Stimulated activated CD4-positive, alpha-beta T cell treated with anti-CD3 and anti-CD28 coated beads, Interleukin-2, amount 100 ng/mL, for 48 hours (primary cell): ENCODE measurements at places on chromosomes 1 and 21.
A peak's percentile ranks its signal among the peaks of the same experiment; 100 is the strongest.

- DNase-seq, result no peak
Measured at GRCh38 chr1:200415227-200415626, 5.4 kb upstream of the ZNF281 start.

DNA sequence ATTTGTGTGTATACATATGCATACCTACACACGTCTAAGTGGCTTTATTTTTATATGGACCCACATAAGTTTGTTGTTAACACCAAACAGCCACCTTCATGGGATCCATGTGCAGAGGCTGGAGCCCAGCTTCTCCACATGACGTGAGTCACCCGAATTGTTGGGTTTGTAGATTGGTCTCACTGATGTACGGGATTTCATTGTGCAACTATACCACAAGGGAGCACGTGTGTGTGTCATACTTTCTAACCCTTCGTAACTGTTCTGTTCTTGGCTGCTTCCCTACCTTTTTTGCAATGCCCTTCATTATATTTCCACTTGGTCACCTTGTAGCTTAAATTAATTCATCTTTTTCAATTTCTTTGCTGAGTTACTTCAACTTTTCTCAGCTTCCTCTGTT is 21.0 kb downstream of the SPRTN start:
- no peak for DNase-seq

GRCh38 chr1:59195151-59195550 is 101.7 kb upstream of the FGGY start:
- no peak for DNase-seq

- DNase-seq, result no peak
Measured at GRCh38 chr1:73564294-73564693, 633.7 kb downstream of the LRRIQ3 start.

GRCh38 chr21:35039595-35040289 is 9.4 kb downstream of the RUNX1 start:
- no peak for DNase-seq

DNA sequence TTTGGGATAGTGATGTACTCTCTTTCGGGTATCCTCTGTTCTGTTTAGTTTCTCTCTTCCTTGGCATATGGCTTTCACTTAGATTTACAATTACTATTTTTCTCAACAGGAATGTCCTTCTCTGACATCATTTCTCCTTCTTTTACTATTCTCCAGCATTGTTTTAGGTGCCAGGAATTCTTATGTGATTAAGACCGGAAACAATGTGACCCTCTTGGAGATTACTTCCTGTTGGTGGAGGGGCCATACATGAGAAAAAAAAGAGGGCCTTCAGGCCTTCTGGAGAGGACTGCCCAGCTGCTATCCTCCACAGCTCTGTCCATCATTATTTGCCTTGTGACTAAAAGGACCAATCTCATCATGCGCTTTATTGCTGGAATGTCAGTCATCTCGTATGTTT is 50.4 kb upstream of the ADAMTS5 start:
- no peak for DNase-seq

GRCh38 chr1:225529726-225530125 is 101.9 kb upstream of the LBR start:
- DNase-seq, result no peak

DNA sequence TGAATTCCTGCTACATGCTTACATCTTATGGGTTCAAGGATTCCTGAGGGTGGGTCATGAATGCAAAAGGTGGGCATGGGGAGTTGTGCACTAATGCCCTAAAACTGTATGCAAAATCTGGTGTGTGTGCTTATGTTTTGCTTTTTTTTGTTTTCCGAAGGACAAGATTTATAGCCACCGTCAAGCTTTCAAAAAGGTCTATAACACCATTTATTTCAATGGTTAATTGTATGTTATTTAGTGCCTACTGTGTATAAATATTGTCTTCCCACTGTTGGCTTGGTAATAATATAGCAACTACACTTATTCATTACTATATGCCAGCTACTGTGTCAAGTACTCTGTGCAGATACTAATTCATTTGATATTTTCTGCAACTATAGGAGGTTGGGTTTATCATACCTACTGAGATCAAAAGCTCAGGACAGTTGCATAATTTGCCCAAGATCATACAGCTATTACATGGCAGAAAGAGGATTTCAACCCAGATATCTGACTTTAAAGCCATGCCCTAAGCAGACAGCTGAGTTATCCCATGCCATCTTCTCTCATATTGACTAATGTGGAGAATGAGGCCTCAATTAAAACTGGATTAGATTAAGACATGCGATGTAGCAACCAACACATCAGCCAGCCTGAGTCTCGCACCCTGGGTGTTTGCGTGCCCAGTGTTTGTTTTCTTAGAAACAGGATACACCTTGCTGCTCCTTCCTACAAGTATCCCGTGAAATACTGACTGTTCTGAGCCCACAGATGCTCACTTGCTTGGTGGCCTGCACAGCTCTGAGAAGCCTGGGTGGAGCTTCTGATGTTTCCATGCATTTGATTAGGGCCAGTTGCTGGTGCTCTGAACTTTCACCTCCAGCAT is 34.6 kb downstream of the GADD45A start:
- no peak for DNase-seq

DNA sequence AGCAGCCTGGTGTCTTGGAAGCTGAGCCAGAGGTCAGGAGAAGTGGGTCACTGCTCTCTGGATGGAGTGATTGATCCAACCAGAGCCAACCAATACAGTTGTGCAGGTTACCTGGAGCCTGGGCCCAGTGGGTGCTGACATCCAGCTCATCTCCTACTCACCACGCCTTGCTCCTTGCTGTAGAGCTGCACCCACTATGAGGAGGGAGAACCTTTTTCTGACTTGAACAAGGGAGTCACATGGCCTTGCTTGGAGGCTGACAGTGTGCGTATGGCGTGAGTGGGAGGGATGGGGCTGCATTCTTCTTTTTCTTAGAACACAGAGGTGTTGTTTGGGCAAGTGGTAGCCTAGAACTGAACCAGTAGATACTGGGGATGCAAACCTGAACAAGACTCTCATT is 201.1 kb upstream of the LMO4 start:
- no peak for DNase-seq

- DNase-seq, result no peak
Measured at GRCh38 chr1:7463526-7463925, 307.6 kb upstream of the VAMP3 start.

DNA sequence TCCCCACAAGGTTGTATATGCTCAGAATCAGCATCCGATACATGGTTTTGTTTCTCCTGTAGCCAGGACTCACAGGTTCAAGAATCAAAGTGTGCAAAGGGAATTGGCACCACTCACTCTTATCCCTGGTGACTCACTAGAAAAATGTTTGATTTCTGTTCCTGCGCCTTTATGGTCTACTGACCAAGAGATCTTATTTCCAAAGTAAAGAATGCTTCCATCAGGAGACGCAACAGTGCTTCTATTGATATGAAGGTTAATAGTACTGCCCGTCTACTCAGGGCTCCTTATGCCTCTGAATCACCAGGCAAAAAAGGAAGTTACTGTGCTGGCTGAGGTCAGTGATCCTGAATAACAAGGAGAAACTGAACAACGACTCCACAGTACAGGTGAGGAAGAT is 1392.0 kb upstream of the PRMT6 start:
- DNase-seq, result no peak

DNA sequence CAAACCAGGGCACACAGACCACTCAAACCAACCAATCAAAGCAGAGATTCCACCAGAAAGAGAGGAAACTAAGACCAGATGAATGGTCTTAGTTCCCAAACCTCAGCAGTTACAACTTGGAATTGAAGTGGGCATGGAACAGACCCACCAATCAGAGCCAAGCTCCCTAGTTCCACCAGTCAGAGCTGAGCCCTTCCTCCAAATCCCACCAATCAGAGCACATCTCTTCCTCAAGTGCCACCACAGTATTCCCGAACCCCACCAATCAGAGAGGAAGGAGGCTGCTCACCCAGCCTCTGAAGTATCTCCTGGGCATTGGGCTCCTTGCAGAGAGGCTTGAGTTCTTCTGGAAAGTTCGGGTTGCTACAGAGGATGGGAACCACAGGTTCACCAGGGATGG is 1.4 kb downstream of the GUCA2A start:
- DNase-seq, result no peak

DNA sequence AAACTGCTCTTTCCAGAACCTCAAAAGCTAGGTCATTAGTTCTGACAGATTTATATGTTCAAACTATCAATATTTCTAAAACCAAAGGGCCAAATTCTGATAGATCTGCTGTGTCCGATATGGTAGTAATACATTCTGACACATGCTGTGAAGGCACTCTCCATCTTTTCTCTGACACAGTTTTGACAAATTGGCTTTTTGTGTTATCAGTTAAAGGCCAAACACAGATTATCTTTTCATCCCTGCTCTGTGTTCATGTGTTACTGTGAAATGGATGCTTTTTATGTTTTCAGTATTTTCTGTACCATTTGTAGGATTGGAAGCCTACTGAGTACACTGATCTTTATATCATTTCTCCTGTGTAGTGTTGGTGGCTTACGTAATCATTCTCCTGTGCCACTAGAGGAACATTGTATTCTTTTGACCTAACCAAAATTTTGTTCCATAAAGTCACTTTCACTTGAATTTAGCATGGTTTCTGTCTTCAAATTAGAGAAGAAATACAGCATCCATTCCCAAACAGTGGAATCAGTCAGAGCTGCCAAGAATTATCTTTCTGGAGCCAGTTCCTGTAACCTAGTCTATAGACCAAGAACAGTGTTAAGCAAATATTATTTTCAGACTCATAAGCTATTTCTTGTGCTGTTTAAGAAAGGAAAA is 137.2 kb downstream of the ADGRL2 start:
- no peak for DNase-seq

GRCh38 chr1:213852107-213852506 is 135.7 kb upstream of the PROX1 start:
- no peak for DNase-seq

DNA sequence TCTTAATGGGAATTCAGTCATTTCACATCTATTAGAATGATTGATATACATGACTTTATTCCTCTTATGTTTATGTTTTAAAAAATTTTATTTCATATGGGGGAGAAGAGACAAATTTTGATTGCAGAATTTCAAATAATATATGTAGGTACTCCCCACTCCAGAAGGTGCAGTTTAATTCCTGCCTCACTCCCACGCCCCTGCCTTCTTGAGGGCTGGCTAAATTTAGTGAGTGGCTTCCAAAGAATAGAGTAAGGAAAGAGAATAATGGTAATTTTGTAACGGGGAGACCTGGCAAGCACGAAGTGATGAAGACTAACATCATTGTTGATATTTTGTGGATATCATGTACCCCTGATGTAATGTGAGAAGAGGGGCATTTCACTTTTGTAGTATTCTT is 94.7 kb upstream of the FAM78B start:
- DNase-seq, result no peak

DNA sequence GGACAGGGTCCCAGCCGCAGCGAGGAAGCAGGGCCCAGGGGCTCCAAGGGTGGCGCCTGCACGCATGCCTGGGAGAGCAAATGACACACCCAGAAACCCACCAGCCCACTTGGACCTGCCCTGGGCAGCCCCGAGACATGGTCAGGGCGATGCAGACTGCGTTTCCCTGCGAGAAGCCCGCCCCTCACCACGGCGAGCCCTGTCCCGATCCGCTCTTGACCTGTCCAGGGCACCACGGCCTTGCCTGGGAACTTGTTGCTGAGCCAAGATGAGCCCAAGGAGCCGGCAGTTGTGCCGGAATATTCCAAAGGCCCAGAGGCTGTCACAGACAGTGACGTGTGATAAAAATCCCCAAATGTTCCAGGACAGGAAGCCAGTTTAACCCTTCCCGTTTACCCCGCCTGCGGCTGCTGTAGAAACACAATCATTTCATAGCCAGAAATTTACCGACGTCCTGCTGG is 78.1 kb downstream of the SIK1 start:
- DNase-seq, result no peak

DNA sequence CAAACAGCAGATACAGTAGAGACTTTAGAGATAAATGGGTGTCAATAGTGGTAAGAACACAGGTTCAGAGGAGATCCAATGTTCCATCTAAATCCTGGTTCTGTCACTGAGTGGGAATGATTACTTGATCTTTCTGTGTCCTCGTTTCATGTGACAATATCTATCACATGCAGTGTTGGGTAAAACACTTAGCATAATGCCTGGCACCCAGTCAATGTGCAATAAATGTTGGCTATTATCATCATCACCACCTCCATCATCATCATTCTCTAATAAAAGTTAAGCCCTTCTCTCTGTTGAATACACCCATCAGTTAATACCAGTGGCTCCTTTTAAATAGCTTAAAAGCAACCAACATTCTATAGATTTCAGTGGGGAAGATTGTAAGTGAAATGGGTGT is 184.7 kb downstream of the ST6GALNAC3 start:
- no peak for DNase-seq

GRCh38 chr21:37974081-37974480 is 57.8 kb upstream of the KCNJ6 start:
- no peak for DNase-seq

- DNase-seq, result no peak
Measured at GRCh38 chr1:108149796-108150467, 50.2 kb downstream of the SLC25A24 start.

DNA sequence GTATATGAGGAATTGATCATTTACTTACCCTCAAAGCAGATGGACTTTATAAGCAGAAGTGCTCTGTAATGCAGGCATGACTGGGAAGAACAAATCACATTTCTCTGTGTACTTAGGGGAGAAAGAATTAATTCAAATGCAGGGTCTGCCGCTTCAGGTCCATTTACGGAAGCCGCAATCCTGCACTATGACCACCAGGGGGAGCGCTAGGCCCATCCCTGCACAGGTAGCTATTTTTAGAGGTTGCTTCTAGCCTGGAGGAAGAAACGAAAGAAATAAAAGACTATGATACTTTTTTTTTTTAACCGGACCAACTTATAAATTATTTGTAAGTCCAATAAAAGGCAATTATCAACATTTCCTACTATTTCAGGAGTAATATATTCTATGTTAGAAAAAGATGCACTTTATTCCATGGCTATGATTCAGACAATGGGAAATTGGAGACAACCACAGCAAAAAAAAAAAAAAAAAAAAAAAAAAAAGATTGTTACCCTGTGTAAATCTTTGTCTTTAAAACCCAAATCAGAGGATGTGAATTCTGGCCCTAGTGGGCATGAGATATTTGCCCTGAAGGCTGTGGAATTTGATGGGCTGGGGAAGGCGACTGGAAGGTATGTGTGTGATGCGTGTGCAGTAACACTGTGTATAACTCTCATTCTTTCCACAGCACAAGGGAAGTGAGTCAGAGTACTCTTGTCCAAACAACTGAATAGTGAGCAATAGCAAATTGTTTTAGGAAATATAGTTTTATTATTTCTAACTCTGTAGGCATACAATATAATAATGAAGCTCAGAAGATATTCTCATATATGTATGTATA is 12.9 kb upstream of the FYB2 start:
- peak; percentile 70 for DNase-seq
